Activated naive CD4-positive, alpha-beta T cell treated with anti-CD3 and anti-CD28 coated beads, Interleukin-2, amount 10 ng/mL, durations not matched to agents 7 days and 5 days (primary cell): ENCODE measurements at places on chromosomes 7 and 10.

GRCh38 chr7:102978284-102978683, 65.5 kb downstream of the LRRC17 start:
- no peak for DNase-seq

DNA sequence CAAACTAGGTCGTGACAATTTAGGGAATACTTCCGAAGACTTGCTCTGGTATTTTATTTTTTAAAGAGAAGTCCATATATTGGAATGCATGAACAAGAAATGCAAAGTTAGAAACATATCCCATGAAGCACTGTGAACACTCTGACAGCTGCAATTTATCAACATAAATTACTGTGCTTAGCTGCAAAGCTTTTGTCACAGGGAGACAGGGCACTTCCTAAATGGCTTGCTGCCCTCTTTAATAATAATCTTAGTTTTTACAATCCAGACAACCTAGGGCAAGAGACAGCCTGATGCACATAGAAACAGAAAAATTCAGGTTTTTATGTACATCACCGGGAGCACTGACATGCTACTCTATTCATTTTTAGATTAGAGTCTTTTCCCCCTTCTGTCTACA, 78.3 kb upstream of the NOBOX start:
- DNase-seq, result no peak

- no peak for DNase-seq
Observed at GRCh38 chr7:111320133-111320532, 229.2 kb downstream of the LRRN3 start.

DNA sequence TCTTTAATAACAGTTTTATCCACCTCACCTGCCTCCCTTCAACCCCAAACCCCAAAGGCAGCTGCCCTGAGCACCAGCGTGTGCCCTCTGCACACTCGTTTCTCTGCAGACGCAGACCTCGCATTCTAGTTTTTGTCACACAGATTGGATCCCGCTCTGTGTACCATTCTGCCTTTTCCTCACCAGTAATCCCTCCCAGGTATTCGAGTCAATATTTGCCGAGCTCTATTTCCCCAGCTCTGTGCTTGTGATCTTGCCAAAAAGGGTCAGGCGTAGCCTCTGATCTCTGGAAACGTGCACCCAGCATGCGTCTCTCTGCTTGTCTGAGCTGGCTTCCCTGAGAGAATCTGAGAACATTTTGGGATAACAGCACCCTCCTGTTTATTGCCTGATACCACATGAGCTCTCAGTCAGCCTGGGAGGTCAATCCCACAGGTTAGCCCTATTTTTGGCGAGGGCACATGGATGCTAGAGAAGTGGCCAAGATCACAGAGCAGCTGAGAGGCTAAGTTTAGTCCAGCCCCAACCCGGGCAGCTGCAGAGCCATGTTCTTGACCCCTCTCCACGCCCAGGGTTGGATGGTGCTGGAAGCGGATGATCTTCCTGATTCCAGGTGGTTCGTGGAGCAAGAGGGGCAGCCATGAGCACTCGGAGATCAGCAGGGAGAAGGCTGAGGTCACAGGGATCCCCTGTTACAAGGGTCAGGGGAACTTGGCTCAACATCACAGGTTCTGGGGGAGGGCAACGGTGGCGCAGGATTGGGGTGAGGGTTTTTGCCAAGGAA, 29.1 kb downstream of the FOXL3 start:
- DNase-seq, result peak; percentile 10

DNA sequence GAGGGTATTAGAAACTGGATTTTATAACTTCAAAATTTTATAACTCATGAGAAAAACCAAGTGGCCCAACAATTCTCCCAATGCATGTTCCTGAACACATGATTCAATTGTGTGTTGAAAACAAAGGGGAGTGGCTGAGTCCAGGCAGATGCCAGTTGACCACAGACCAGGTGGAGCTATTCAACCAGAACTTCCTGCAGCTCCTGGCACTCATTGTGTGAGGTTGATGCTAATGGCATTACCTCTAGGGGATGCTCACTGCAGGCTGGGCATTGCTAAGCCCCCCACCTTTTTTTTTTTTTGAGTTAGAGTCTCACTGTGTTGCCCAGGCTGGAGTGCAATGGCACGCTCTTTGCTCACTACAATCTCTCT, 20.3 kb downstream of the MYOF start:
- DNase-seq, result no peak

DNA sequence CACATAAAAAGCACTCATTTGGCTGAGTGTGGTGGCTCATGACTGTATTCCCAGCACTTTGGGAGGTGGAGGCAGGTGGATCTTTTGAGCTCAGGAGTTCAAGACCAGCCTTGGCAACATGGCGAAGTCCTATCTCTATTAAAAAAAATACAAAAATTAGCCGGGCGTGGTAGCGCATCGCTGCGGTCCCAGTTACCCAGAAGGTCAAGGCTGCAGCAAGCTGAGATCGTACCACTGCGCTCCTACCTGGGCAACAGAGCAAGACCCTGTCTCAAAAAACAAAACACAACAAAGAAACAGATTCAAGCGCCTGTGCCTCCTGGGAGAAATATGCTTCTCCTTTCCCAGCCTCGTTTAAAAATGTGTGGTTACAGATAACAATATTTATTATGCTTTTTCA, 2.2 kb upstream of the ABCF2 start:
- DNase-seq, result no peak
